A549 treated with DMSO at 1 μM for 4 hours (cell line): ENCODE measurements at places on chromosomes 7 and 10. TPM values are rescaled to one million over a fixed set of nuclear protein-coding genes. Genes with fewer than 3 reads are reported as not detected.

Gene NYAP1
- 0.52 to 1.1 TPM (median 0.85 TPM) in 5 replicates for total RNA-seq

Gene FGL2
- not detected in 5 replicates for total RNA-seq

Gene NUDT5
- 133 to 147 TPM (median 144 TPM) in 5 replicates for total RNA-seq

Gene FAM237B
- total RNA-seq: not detected in 5 replicates

Gene SHH
- total RNA-seq: 1.1 to 2.2 TPM (median 2.1 TPM) in 5 replicates

Gene CPA5
- total RNA-seq: not detected in 5 replicates

Gene SMARCD3
- 7.9 to 12.4 TPM (median 10.5 TPM) in 5 replicates for total RNA-seq

Gene GRM3
- total RNA-seq: not detected in 5 replicates
